Lung (tissue), 17 donors: ENCODE measurements at places on chromosomes 7 and 10. TPM values are rescaled to one million over a fixed set of nuclear protein-coding genes. Genes with fewer than 3 reads are reported as not detected.

GRCh38 chr7:102185796-102186195, 100.9 kb upstream of the SH2B2 start:
- DNase-seq = no peak

Gene KCNIP2
- 3.1 TPM for total RNA-seq

DNA sequence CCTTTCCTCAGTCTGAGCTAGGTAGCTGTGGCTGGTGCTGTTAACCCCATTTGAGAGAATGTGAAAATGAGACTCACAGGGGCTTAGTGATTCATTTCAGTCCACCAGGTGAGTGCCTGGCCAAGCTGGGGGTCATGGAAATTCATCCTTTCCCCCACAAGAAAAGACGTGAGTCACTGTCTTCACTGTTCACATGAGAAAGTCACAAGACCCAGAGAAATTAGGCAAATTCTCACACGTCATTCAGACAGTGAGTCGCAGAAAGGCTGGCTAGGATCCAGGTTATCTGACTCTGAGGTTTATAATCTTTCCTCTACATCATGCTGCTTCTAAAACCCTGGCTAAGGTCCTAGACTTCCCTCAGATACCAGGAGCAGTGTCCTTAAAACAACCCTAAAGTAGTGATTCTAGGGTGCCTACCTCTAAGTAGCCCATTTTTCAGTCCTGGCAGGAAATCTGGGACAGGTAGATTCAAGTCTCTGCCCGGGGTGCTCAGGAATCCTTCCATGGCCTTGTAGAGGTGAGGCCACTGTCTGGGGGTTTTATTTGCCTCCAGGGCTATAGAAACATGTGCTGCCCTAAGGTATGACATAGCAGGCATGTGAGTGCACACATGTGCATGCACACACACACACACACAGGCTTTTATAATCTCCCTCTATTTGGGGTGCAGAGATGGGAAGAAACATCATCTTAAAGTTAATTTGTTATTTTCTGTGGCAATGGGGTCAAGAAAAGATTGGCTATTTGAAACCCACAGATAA, 427.9 kb upstream of the CELF2 start:
- peak; percentile 78 for DNase-seq

Gene CDCA7L
- 51.1 TPM for total RNA-seq

DNA sequence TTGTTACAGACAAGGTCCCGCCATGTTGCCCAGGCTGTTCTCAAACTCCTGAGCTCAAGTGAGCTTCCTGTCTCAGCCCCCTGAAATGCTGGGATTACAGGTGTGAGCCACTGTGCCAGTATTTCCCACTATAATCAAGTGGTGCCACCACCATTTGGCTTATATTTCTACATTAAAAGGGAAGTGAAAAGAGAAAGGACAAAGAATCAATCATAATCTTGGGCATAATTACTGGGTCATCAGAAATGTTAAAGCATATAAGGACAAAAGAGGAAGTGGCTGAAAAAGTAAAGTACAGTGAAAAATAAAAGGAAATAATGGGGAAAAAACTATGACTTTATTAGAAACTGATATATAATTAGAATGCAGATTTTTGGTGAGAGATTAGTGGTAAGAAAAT, 25.7 kb upstream of the ENTPD1 start:
- DNase-seq = no peak

- DNase-seq = no peak
Observed at GRCh38 chr10:14328881-14329672, 1.6 kb downstream of the FRMD4A start.

GRCh38 chr10:125134483-125134848, 25.9 kb downstream of the CTBP2 start:
- DNase-seq = no peak

GRCh38 chr10:50395271-50395670, 144.0 kb upstream of the ASAH2 start:
- DNase-seq = no peak

Gene HABP2
- 1.3 TPM for total RNA-seq

Gene NRF1
- 33.3 TPM for total RNA-seq

DNA sequence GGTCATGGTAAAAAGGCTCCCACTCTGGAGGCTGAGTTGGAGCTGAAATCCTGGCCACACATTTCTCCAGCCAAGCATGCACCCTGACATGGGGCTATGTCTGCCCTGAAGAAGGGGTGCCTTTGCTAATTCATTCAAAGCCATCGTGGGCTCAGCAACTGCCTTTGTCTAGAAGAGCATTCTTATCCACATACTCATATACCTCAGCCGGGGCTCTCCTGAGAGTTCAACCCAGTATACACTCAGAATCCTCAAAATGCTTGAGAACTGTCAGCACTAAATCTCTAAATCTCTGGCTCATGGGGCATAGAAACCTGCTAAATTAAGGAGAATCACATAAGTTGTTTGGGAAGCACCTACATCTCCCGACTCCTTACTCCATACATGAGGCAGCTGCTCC, 89.3 kb downstream of the MRPL32 start:
- DNase-seq = no peak

Gene MMP21
- 0.21 TPM for total RNA-seq

DNA sequence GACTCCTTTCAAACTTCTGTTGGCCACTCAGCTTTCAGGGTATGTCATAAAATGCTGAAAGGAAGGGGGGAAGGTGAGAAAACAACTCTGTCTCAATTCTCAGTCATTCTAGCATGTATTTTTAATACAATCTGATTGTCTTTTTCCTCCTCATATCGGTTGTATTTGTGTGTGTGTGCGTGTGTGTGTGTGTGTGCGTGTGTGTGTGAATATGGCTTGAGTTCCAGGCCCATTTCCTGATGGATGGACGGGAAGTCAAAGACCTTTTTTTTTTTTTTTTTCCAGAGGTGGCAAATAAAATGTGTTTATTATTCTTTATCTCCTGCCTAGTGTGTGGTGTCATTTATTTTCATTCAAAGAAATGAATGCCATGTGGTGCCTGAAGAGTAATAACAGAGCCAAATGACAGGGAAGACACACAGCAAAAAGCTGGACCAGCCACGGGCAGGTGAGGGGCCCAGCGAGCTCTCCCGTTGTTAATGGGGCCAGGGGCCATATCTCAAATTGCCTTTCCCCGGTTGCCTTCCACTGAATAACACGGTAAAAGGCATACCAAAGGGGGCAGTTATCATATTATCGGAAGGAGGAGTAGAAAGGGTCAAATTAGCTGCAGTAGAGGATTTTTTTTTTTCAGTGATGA, 3.1 kb upstream of the PLXNA4 start:
- no peak for DNase-seq

DNA sequence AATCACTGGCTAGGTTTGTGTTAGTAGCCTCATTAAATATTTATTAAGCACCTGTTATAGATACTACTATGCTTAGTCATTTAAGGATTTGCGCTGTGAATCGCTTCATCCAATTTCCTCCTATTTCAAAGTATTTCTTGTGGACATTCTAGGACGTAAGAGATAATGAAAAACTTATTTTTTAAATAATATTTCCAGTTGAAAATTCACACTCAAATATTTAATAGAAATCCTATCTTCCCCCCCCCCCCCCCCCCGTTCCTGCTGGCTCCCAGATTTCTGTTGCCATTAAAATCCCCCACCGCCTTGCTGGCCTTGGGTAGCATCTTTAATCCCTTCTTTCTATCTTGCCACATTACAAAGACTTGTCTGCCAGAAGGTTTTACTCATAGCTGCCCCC, 6.0 kb downstream of the INSYN2A start:
- DNase-seq = no peak

Gene ADD3
- total RNA-seq = 289 TPM

Gene PKD2L1
- total RNA-seq = 1.1 TPM

- no peak for DNase-seq
Observed at GRCh38 chr10:65090991-65091390, 1569.8 kb downstream of the REEP3 start.

DNA sequence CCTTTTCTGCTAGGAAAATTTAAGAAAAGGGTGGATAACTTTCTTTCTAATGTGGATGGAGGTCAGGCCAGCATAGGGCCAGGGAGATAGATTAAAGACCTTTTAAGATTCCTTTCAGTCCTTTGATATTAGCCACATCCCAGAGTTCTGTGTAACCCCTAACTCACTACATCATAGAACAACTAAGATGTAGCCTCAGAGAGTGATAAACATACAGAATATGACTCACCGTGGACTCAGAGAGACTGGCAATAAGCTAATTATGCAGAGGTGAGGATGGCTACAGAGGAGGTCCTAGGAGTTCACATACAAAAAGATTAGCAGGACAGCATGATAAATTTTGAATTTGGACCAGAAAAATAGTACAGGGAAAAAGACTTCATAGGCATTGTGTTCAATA, 141.0 kb downstream of the AOAH start:
- no peak for DNase-seq

Gene PIP
- 37.1 TPM for total RNA-seq

DNA sequence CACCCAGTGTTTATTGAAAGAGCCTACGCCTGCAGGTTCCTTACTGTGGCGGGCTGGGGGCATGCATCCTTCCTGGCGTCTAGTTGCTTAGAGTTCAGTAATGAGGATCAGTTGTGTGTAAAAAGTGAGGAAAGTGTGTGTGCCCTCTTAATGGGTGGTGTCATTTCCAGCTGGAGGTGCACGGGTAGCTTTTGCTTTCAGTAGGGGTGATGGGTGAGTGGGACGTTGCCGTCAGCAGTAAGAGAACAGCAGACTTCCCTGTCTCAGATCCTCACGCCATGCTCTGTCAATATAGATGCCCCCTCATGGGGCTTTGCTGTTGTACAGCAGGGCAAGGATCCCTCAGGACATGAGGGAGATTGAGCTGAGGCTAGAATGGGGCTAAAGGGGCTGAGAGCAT, 352.6 kb upstream of the GALNT17 start:
- DNase-seq = no peak

DNA sequence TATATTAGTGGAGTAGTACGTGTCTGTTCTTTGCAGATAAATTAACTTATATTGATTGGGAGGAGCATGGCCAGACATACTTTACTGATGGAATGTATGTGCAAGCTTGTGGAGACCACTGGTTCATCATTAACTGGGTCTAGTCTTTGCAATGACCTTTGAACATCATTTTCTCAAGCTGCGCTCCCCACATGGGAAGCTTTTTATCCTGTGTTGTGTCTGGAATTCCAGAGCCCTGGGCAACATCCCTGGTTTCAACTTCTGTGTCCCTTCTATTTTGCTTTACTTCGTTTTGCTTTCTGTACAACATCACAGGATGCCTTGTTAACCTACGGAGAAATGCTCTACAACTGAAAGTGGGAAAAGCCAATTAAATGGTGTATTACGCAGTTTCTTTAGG, 38.3 kb downstream of the MACROH2A2 start:
- DNase-seq = no peak

GRCh38 chr10:33716501-33717267, 382.2 kb upstream of the NRP1 start:
- DNase-seq = no peak

Gene WNT8B
- total RNA-seq = not detected

DNA sequence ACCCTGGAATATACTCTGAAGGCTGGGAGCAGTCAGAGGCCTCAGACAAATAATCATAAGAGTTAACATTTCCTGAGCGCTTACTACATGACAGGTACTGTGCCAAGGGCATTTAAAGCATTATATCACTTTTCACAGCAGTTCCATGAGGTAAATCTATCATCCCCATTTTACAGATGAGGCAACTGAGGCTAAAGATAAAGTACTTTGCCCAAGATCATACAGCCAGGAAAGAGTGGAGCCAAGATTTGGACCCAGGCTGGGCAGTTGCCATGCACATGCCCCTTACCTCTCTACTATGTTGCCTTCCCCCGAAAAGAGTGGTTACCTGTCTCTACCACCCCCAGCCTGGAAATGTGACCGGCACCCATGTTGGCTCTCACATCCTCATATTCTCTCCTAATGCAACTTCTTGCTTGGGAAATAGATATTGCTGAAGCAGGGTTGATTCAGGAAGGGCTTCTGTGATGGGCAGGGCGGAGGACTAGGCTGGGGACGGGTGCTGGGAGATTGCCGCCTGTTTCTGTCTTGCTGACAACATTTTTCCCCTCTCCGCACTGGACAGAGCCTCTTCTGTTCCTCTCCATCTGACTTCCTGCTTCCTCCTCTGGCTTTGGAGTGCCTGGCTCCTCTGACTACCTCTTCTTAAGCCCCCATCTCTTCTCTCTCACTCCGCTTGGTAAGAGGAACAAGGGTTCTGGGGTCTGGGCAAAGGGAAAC, 13.8 kb downstream of the SMO start:
- no peak for DNase-seq

DNA sequence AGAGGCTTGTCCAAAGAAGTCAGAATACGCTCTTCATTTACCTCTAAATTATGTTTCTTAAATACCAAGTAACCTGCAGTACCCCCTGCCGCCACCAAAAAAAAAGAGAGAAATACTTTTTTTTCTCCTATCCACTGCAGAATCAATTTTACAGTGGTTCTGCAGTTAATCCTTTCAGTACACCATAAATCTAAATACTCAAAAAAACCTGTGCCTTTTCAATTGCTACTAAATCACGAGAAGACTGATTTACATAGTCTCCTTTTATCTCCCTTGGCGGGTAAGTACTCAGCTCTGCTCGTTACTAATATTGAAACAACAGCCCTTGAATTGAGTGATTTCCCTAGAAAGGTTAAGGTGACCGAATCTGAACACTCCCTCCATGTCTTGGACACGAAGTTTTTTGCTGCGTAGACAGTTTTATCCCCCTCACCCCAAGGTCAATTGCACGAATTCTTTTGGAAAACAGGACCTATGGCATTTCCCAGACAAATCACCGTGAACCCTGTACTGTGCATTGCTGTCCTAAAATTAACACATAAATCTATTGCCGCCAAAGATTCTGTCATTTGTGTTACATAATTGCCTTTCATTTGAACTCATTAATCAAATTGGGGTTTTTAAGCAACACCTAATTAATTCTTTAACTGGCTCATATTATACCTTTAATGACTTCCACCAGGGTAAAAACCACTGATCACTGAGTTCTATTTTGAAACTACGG, 512 bp upstream of the VIM start:
- DNase-seq = peak; percentile 63

- DNase-seq = no peak
Observed at GRCh38 chr7:106088014-106088413, 24.1 kb downstream of the SYPL1 start.

Gene TMEM236
- 2.1 TPM for total RNA-seq

Gene LRGUK
- total RNA-seq = 10.4 TPM

Gene NME8
- total RNA-seq = 0.77 TPM

DNA sequence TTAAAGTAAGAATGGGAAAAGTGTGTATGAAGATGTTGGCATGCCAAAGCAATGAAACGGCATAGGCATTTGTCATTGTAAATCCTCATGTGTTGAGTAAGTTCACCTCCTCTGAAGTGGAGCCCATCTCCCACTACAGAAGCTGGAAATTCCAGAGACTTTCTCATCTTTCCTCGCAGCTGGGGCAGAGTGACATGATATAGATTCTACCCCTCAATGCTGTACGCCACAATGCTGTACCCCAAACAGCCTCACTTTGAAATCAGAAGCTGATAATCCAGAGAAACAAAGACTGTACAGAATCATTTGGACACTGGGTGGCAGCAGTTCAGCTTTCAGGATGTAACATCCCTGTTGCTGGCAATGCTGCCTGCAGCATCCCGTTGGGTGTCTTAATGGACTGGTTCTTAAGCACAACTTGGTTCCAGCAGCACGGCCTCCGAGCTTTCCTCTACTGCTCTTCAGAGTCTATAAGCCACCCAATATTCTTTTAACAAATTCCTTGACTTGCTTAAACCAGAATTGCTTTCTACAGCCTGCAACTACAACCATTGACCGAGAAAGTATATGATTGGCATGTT, 18.8 kb downstream of the ZC3HAV1L start:
- peak; percentile 71 for DNase-seq
